Central memory CD8-positive, alpha-beta T cell (primary cell): ENCODE measurements at places on chromosomes 7 and 10.

DNA sequence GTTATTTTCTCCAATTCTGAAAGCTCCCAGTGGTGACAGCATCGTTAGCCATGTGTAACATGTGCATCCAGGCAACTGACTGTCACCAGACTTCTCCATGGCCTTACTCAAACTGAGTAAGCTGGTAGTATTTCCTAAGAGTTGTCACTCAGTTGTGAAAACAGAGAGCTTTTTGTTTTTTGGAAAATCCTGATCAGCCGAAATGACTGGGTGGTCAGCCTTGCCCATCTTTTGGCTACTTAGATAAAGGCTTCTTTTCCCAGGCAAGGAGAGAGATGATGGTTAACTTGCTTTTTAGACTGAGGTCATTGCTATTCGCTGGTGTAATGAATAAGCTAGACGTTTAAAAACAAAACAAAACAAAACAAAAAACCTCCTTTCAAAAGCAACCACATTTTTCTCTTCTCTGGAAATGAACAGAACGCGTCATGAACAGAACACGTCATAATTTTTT, 159.5 kb upstream of the KLF14 start:
- no peaks in the 10 kb centered on the region for H3K27me3 ChIP-seq
- no peak for DNase-seq
- H3K4me1 ChIP-seq: peaks cover 68% of the 10 kb centered on the region

DNA sequence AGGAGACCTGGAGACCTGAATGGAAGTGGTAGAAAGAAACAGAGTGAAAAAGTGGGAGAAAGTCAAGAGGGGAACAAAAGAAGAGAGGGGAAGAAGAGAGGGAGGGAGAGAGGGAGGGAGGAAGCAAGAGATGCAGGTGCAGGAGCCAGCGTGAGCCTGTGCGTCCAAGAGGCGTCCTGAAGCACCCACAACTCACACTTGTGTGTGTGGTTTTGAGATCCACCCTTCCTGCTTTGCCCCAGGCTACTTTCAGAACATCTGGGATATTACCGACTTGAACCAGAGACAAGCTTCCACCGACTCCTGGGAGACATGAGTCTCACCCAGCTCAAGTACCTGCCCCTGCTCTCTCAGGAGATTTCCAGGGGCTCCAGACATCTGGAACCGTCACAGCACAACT, 9.8 kb downstream of the AFAP1L2 start:
- no peaks in the 10 kb centered on the region for H3K36me3 ChIP-seq
- peaks cover 87% of the 10 kb centered on the region for H3K27me3 ChIP-seq
- no peak for DNase-seq
- no peaks in the 10 kb centered on the region for H3K4me1 ChIP-seq
- no peak overlapping the region for H3K4me3 ChIP-seq

GRCh38 chr10:7161484-7162250, 249.2 kb downstream of the SFMBT2 start:
- H3K36me3 ChIP-seq: peaks cover 27% of the 10 kb centered on the region
- no peaks in the 10 kb centered on the region for H3K27me3 ChIP-seq
- DNase-seq: no peak
- H3K4me1 ChIP-seq: peaks cover 14% of the 10 kb centered on the region
- no peak overlapping the region for H3K27ac ChIP-seq

DNA sequence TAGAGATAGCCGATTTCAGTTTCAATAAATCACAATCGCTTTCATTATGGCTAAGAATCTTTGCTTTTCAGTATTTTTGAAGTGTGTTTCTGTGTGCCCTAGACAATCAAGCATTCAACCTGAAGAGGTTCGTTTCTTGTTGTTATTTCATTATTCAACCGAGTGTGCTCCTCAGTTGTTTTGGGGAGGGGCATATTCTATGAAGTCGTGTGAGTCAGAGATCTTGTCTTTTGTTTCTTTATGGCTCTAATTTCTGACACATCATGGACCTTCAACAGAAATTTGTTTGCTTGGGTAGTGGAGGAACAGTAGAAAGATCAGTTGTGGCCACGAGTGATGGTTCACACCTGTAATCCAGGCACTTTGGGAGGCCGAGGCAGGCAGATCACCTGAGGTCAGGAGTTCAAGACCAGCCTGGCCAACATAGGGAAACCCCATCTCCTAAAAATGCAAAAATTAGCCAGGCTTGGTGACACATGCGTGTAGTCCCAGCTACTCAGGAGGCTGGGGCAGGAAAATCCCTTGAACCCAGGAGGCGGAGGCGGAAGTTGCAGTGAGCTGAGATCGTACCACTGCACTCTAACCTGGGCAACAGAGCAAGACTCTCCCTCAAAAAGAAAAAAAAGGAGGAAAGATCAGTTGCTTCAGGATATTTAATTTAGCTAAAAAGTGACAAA, 38.3 kb downstream of the C1QL3 start:
- peaks cover 5% of the 10 kb centered on the region for H3K36me3 ChIP-seq
- H3K27ac ChIP-seq: no peak overlapping the region
- H3K27me3 ChIP-seq: no peaks in the 10 kb centered on the region
- H3K4me1 ChIP-seq: peaks cover 13% of the 10 kb centered on the region
- no peak overlapping the region for H3K4me3 ChIP-seq

- no peaks in the 10 kb centered on the region for H3K36me3 ChIP-seq
- DNase-seq: no peak
- H3K4me3 ChIP-seq: no peak overlapping the region
- no peak overlapping the region for H3K27ac ChIP-seq
- peaks cover 18% of the 10 kb centered on the region for H3K27me3 ChIP-seq
- H3K4me1 ChIP-seq: no peaks in the 10 kb centered on the region
These were observed 371.1 kb downstream of the PRPF18 start for GRCh38 chr10:13957856-13958255.

GRCh38 chr10:125169279-125169678, 8.9 kb upstream of the CTBP2 start:
- H3K36me3 ChIP-seq: no peaks in the 10 kb centered on the region
- H3K4me1 ChIP-seq: no peaks in the 10 kb centered on the region
- no peak overlapping the region for H3K4me3 ChIP-seq

DNA sequence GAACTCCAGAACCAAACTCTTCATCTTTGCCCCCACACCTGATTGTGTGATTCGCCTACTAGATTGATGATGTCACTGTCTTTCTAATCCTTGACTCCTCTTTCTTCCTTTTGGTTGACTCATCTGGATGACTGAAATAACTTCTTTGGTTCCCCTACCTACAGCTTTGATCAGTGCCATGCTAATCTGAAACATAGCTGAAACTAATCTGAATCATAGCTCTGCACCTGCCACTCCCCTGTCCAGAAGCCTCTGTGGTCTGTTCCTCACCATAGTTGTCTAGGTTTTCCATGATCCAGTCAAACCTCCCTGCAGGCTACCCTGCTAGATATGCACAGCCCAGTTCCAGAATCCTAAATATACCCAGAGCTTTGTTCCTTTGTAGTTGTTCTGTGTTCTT, 51.9 kb downstream of the ZNF365 start:
- H3K4me1 ChIP-seq: no peaks in the 10 kb centered on the region
- DNase-seq: no peak
- no peaks in the 10 kb centered on the region for H3K36me3 ChIP-seq
- H3K27me3 ChIP-seq: no peaks in the 10 kb centered on the region

- peaks cover 6% of the 10 kb centered on the region for H3K4me1 ChIP-seq
- no peak for DNase-seq
- H3K36me3 ChIP-seq: peaks cover 2% of the 10 kb centered on the region
- H3K27ac ChIP-seq: no peak overlapping the region
- no peak overlapping the region for H3K4me3 ChIP-seq
- peaks cover 37% of the 10 kb centered on the region for H3K27me3 ChIP-seq
These were observed 45.2 kb upstream of the INSIG1 start for GRCh38 chr7:155252444-155252887.

- H3K27ac ChIP-seq: no peak overlapping the region
- peaks cover 41% of the 10 kb centered on the region for H3K4me1 ChIP-seq
- peaks cover 21% of the 10 kb centered on the region for H3K36me3 ChIP-seq
- H3K4me3 ChIP-seq: peak overlapping the region; percentile 93
- H3K27me3 ChIP-seq: peaks cover 20% of the 10 kb centered on the region
These were observed 17.6 kb downstream of the MXI1 start for GRCh38 chr10:110224992-110225391.

DNA sequence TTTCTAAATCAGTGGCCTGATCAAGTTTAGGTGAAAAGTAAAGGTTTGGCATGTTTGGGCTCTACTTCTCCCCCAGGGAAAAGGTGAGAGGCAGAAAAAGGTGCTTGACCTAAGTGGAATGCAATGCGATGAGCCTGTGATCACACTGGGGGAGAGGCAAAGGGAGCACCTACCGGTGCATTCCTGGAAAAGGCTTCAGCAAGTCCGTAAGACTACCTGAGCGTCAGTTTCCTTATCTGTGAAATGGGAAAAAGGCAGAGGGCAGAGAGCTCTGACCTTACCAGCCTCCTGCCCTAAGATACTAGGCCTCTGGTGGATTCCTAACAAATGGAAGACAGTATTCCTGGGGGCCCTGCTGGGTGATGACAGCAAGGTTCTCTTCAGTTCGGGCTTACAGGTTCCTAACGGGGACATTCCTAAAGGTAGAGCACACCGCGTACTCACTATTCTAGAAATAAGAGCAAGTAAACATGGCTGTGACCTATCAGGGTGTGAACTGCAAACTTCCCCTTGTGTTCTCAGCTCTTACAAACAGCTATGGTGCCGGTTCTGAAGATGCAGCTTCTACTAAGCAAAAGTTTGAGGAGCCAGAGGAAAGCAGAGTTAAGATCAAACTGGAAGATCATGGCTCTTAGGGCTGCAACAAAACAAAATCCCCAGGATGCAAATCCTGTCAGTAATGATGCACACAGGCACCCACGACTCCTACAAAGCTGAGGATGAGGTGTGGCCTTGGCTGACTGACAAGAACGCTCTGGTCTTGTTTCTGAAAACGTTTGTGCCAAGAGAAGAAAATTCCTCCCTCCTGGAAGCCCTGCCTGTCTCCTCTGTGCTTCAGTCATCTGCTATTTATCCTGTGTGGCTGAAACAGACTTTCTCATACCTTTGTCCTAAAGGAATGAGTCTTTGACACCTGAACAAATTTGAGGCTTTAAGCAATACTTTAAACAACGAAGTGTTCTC, 13.3 kb upstream of the ACSL5 start:
- peaks cover 4% of the 10 kb centered on the region for H3K36me3 ChIP-seq
- H3K27ac ChIP-seq: no peak overlapping the region
- H3K4me3 ChIP-seq: no peak overlapping the region
- peaks cover 23% of the 10 kb centered on the region for H3K4me1 ChIP-seq

DNA sequence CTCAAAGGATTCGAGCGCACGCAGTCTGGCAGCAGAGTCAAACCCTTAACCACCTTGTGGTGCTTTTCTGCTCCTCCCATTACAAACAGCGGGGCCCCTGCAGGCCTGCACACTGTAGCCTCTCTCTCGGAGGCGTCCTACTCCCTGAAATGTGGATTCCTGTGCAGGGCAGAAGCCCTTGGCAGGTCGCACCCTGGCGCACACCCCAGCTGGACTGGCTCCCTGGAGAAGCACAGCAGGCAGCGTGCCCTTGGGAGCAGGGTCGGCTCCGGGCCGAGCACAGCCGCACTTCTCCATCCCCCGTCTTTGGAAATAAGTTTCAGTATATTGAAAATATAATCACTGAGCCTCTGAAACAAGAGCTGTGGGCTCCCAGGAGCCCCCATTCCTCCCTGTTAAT, 144.1 kb downstream of the C10orf105 start:
- no peaks in the 10 kb centered on the region for H3K4me1 ChIP-seq
- no peak overlapping the region for H3K27ac ChIP-seq
- peaks cover 23% of the 10 kb centered on the region for H3K27me3 ChIP-seq
- H3K4me3 ChIP-seq: no peak overlapping the region
- no peak for DNase-seq
- H3K36me3 ChIP-seq: peaks cover 2% of the 10 kb centered on the region

- H3K27me3 ChIP-seq: peaks cover 18% of the 10 kb centered on the region
- H3K4me3 ChIP-seq: no peak overlapping the region
- no peak overlapping the region for H3K27ac ChIP-seq
- H3K4me1 ChIP-seq: no peaks in the 10 kb centered on the region
- DNase-seq: no peak
These were observed 496.9 kb upstream of the CELF2 start for GRCh38 chr10:10520491-10521385.

DNA sequence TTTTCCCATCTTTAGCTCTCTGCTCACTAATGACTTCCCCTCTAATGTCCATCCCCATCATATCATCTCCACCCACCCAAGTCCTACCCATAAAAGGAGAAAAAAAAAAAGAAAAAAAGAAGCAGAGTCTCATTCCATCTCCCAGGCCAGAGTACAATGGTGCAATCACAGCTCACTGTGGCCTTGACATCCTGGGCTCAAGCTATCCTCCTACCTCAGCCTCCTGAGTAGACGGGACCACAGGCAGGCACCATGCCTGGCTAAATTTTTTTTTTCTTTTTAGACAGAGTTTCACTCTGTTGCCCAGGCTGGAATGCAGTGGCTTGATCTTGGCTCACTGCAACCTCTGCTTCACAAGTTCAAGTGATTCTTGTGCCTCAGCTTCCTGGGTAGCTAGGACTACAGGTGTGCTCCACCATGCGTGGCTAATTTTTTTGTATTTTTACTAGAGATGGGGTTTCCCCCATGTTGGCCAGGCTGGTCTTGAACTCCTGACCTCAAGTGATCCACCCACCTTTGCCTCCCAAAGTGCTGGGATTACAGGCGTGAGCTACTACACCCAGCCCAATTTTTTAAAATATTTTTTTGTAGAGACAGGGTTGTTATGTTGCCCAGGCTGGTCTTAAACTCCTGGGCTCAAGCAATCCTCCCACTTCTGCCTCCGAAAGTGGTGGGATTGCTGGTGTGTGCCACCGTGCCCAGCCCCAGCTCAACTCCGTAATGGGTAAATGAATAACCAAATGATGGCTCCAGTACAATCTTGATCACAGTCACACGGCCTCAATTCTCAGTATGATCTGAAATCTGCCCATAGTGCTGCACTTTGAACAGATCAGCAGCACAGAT, 24.6 kb upstream of the SGMS1 start:
- peaks cover 8% of the 10 kb centered on the region for H3K4me1 ChIP-seq
- H3K27ac ChIP-seq: no peak overlapping the region
- H3K4me3 ChIP-seq: no peak overlapping the region
- H3K27me3 ChIP-seq: no peaks in the 10 kb centered on the region

GRCh38 chr10:89362929-89363328, 14.9 kb upstream of the IFIT1B start:
- H3K27ac ChIP-seq: no peak overlapping the region
- H3K4me3 ChIP-seq: no peak overlapping the region
- no peaks in the 10 kb centered on the region for H3K27me3 ChIP-seq
- H3K36me3 ChIP-seq: peaks cover 2% of the 10 kb centered on the region
- H3K4me1 ChIP-seq: peaks cover 7% of the 10 kb centered on the region

DNA sequence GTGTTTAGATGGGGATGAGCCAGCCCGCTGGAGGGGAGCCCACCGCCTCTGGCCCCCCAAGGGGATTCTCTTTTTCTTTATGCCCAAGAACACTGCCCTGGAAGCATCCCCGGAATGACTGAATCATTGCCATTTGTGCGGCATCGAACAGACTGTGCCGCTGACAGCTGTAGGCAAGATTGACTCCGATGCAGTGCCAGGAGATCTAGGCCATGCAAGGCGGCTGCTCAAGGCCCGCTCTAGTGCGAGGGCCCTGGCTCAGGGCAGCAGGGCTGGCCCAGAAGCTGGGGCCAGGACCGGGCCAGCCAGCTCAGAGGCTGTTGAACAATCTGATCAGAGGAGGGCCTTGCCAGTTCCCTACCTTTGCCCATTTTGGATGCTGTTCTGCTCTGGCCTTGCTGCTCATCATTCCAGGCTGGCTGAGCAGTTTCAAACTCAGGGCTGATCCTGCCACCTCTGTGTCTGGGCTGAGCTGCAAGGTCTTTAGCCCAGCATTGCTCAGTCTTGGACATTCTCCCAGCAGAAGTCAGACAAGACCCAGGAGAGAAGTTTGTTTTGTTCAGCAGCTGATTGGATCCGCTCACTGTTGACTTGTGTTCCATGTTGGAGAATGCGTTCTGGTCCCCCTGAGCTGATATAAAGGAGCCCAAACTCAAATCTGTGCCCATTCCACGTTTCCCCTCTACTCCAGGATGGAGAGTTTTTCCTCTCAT, 485.3 kb upstream of the GALNT17 start:
- H3K36me3 ChIP-seq: peaks cover 13% of the 10 kb centered on the region
- no peak for DNase-seq
- H3K27ac ChIP-seq: peak overlapping the region; percentile 90
- H3K27me3 ChIP-seq: no peaks in the 10 kb centered on the region
- H3K4me3 ChIP-seq: no peak overlapping the region
